ENCODE measurements at places on chromosomes 3 and 15. TPM values are rescaled to one million over a fixed set of nuclear protein-coding genes. Genes with fewer than 3 reads are reported as not detected.

DNA sequence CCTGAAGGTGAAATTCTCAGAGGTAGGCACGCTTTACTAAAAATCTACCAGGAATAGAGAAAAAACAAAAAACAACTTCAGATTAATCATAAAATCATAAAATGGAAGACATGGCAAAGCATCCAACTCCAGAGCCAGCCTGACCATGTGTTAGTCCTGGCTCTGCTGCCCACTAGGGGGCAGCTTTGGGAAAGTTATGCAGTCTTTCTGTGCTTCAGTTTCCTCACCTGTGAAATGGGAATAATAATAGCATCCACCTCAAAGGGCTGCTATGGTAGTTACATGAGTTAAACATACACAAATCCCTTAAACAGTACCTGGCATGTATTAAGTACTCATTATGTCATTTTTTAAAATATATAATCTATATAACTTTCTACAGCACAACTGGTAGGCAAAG lies 52.3 kb downstream of the WNT5A start:
- DNase-seq: no peak

- no peak for DNase-seq
Observed at GRCh38 chr3:8853081-8853480, 83.7 kb upstream of the OXTR start.

The WDR93 gene
- total RNA-seq: not detected

The PAK6 gene
- 0.91 TPM for total RNA-seq

- no peak for DNase-seq
Observed at GRCh38 chr3:6640907-6641306, 220.0 kb upstream of the GRM7 start.

DNA sequence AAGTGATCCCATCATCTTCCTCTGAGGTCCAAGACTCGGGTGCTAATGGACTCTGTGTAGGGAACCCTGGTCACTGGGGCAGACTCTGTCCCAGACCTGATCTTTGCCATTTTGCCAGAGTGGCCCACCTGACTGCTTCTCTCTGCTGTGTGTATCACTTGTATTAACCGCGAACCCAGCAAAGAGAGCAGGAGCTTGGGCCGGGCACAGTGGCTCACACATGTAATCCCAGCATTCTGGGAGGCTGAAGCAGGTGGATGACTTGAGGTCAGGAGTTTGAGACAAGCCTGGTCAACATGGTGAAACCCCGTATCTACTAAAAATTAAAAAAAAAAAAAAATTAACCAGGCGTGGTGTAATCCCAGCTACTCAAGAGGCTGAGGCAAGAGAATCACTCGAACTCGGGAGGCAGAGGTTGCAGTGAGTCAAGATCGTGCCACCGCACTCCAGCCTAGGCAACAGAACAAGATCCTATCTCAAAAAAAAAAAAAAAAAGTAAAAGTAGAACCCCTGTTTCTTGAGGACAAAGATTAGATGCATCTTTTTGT lies 32.9 kb upstream of the CYP11A1 start:
- DNase-seq: no peak

The HYKK gene
- total RNA-seq: 8.0 TPM

DNA sequence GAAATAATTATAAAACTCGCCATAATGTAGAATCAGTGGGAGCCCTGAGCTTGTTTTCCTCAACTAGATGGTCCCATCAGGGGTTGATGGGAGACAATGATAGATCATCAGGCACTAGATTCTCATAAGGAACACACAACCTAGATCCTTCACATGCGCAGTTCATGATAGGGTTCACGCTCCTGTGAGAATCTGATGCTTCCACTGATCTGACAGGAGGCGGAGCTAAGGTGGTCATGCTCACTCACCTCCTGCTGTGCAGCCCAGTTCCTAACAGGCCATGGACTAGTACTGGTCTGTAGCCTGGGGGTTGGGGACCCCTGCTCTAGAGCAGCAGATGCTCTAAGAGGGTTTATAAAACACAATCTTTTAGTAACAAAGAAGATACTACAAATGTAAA lies 183.6 kb downstream of the ANXA2 start:
- DNase-seq: no peak

DNA sequence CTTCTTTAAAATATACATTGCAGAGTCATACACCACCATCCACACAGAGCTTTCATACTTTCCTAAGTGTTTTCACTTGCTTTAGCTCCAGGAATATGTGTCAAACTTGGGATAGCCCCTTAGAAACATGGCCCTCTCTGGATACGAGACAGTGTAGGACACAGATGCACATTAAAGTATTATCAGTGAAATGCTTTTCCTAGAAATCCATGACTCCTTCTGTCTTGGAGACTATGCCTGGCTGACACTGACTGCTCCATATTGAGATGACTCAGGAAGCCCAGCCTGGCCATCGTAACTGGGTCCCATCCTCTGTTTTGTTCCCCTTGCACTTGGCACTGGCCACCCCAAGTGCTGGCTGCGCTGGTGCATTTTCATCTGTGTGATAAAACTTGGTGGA lies 204.8 kb downstream of the PDZRN3 start:
- DNase-seq: no peak

The SLC9C1 gene
- 0.29 TPM for total RNA-seq

GRCh38 chr15:54131410-54131809 lies 153.2 kb downstream of the UNC13C start:
- DNase-seq: no peak

GRCh38 chr3:126126286-126126685 lies 42.4 kb upstream of the SLC41A3 start:
- peak; percentile 21 for DNase-seq

The XIRP1 gene
- total RNA-seq: not detected

DNA sequence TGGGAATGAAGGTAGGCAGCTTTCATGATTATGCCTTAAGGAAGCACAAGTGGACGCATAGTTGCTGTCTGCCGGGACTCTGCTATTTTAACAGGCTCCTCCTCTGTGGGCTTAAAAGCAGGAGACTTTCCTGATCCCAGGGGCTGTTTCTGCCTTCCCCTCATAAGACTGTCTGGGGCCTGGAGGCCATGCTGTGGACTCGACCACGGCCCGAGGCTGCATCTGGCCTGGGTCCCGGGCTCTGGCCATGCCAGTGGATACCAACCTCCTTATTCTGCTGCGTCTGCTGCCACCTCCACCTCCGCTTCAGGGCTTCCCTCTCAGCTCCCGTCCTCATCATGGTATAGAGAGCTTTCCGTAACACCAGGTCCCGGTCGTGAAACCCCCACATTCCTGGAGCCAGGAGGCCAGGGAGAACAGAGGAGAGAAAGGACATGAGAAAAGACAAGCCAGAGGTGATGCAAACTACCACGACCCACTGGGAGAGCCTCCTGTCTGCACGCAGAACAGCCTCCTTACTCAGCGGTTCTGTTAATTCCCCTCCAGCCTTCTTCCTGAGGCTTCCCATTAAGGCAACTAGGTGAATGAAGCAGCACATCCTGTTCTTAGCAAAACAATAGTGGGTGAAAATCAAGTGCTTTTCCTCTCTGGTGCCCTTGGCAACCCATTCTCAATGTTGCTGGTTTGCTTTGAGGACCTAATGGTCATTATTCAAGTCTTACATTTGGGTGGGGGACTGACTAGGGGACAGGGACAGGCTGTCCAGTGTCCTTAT lies 200.5 kb downstream of the KLF13 start:
- DNase-seq: no peak

DNA sequence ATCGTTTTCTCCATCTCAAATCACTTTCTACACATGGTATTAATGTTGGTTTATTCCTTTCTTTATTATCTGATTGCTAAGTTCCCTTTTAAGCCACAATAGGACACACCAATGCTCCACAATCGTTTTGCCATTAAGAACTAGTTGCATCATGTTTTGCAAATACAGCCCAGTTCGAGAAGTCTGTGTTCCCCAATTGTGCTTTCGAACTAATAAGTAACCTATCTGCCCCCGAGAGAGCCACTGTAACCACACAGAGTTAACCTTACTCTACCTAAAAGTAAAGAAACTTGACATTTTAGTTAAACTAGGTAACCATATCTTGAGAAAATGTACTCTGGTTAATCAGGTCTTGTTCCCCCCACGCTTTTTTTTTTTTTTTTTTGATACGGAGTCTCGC lies 39.1 kb downstream of the MAGI1 start:
- DNase-seq: no peak

- DNase-seq: no peak
Observed at GRCh38 chr3:51385621-51386091, 565 bp downstream of the MANF start.

- DNase-seq: no peak
Observed at GRCh38 chr3:149448331-149448831, 26.1 kb upstream of the TM4SF4 start.

GRCh38 chr3:168974617-168975403 lies 688.7 kb downstream of the MECOM start:
- no peak for DNase-seq

The AHSG gene
- not detected for total RNA-seq

GRCh38 chr15:98331676-98332075 lies 316.7 kb upstream of the IGF1R start:
- no peak for DNase-seq

The GOLGA6L26 gene
- not detected for total RNA-seq

- no peak for DNase-seq
Observed at GRCh38 chr3:31606453-31606852, 73.7 kb downstream of the STT3B start.

DNA sequence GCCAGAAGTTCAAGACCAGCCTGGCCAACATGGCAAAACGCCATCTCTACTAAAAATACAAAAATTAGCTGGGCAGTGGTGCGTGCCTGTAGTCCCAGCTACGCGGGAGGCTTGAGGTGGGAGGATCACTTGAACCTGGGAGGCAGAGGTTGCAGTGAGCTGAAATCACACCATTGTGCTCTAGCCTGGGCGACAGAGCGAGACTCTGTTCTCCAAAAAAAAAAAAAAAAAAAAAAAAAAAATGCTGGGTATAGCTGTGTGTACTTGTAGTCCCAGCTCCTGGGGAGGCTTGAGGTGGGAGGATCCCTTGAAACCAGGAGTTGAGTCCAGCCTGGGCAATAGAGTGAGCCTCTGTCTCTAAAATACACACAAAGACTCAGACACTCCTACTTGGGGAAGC lies 32.0 kb downstream of the PPP1R2 start:
- no peak for DNase-seq
